ENCODE measurements at places on chromosomes 3 and 15.

GRCh38 chr3:147408188-147409100 lies 721 bp upstream of the ZIC1 start:
- DNase-seq = peak; percentile 42

DNA sequence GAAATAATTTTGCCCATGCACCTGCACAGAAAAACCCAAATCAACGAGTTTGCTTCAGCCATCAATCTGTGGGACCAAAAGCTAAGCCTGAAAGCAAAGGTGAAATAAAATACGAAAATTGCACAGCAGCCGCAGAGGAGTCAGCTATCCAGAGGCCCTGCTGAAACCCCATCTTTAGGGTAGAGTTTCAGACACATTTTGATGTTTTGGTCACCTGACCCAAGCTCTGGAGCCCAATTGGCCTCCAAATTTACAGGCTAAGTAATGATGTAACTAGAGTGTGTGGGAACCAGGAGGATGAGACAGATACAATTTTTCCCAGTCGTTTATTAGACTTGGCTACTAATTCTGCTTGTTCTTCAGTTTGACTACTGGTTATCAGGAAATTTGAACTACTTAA lies 308.6 kb upstream of the ATP11B start:
- DNase-seq = no peak

DNA sequence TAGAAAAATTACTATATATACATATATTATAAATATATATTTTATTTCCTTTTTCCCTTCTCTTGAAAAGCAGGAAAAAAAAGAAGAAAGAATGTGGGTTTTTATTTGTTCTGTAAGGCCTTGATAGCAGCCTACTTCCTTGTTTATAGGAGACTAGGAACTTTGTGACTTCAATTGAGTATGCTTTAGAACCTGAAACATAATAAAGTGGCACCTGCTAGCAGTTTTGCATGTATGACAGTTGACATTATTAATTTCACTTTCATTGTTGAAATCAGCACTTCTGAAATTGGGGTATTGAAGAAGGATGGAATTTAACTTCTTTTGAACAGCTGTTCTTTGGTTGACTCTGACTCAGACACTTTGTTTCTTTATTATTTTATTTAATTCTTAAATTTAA lies 56.9 kb downstream of the GLCE start:
- no peak for DNase-seq

DNA sequence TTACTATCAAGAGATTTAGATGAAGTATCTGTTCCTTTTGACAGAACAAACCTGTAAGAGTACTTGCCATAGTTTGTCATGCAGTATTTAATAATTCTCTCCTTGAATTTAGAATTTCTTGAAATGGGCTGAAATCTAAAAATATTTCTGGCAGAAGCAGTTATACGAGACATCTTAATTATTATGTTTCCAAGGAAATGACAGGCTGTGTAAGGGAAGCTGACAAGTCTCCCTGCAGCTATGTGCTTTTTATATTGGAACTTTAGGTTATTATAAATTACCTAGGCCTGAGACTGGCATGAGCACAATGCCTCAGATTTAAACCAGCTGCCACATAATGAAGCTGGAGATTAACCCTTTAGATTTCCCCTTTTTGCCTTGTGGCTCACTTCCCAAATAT lies 365.0 kb upstream of the EPHA6 start:
- no peak for DNase-seq

- DNase-seq = no peak
Measured at GRCh38 chr15:66865622-66866611, 163.9 kb downstream of the SMAD6 start.

DNA sequence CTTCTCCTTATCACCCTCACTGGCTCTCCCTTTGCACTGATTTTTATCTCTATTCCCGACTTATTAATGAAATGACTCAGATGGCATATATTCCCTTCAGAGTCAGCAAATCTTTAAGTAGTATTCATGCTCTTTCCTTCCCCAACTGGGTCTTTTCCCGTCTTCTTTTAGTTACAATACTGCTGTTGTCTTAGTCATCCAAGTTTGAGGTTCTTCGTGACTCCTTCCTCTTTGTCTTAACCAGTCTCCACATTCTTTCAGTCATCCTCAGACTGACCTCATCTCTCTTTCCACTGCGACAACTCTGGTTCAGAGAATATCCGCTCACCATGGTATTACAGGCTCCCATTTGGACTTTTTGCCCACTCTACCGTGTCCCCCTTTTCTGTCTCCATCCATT lies 12.4 kb downstream of the WDR5B start:
- DNase-seq = peak; percentile 45

DNA sequence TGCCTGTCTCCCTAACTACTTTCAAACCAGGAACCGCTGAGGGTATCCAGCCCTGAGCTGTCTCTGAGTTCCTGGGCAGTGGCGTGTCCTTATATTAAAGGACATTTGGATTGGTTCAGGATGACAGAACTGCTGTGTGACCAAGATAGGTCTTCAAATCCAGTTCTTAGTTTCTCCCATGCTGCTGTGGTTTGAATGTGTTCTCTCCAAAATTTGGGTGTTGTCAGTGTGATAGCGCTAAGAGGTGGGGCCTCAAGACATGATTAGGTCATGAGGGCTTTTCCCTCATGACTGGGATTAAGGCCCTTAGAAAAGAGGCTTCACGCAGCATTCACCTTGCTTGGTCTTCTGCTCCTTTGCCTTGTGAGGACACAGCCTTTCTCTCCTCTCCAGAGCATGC lies 376.5 kb upstream of the TPM1 start:
- DNase-seq = no peak

DNA sequence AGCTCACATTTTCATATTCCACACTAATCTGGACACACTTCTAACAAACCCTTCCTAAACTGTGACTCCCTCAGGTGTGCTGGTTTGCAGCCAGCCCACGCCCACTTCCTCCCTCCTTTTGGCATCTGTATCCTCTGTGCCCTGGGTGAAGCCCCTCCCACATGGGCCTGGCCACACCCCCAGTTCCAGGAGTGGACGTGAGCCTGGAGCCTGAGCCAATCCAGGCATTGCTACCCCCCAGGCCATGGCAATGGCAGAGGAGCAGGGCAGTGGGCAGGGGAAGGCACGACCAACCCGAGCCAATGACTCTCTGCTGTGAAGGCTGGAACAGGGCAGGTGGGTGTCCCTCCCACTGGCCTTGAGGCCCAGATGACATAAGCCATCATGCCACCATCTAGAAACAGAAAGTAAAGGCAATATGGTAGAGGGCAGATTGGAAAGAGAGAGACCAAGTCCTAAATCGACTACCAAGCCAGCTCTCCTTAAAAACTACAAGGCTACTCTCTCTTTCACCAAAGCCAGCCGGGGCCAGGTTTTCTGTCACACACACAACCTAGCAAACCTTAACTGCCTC lies 18.6 kb downstream of the FAM174B start:
- DNase-seq = no peak

DNA sequence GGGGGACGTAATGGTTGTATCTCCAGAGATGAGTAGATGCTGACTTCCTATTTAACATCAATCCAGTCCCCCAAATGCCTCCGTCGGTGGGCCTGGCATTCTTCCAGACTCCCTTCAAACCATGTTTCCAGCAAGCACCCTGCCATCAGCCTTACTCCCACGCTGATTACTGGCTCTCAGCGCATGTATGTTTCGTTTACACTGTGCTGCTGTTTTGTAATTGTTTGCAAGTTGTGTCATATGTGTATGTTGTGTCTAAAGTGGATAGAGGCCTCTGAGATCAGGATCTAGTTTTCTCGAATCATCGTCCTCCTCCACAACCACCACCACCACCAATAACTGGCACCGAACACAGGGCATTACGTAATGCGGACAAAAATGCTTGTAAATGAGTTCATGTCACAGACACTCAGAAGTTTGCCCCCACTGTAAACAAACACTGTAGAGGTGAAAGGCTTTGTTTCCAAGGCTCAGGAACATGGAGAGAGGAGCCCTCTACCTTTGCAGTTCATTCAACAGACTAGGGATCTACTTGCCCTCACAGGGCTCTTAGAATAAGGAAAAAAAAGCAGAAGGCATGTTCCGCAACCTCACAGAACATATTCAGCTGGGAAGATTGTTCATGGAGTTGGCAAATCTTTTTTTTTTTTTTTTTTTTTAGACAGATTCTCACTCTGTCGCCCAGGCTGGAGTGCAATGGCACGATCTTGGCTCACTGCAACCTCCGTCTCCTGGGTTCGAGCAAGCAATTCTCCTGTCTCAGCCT lies 46.1 kb upstream of the SEMA4B start:
- DNase-seq = peak; percentile 79
